ENCODE measurements at places on chromosomes 13 and 19.

DNA sequence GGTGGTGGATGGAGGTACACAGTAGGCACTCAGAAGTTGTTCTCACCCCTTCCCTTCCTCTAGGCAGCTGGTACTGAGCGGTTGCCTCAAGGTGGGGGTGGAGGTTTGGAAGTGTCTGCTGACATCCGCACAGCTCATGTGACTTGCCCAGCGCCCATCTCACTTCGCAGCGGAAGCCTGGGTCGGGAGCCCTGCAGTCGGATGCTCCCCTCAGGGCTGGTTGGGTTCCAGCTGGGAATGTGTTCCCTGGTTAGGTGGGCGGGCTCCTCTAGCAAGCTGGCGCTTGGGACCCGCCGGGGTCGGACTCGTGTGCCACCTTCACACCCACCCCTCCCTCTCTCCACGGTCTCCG is 10.2 kb downstream of the PPP1R37 start:
- no peak for DNase-seq

DNA sequence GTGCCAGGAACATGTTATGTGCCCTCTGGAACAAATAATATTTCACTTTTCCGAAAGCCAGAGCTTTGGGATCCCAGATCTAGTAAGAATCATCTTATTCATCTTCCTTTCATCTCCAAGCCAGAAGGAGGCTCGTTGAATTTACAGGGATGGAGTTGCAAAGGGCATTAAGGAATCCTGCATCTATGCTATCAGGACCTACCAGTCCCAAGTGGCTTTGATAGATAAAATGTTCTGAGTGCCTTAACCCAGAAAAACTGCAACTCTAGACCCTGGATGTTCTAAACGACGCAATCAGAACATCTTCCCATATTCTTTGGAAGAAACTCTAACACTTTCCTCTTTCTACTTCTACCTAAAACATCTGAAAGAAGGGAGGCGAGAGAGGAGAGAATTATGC is 9.2 kb upstream of the EDDM13 start:
- no peak for DNase-seq

- no peak for DNase-seq
Observed at GRCh38 chr19:36246006-36246481, 31.1 kb downstream of the ZNF146 start.

DNA sequence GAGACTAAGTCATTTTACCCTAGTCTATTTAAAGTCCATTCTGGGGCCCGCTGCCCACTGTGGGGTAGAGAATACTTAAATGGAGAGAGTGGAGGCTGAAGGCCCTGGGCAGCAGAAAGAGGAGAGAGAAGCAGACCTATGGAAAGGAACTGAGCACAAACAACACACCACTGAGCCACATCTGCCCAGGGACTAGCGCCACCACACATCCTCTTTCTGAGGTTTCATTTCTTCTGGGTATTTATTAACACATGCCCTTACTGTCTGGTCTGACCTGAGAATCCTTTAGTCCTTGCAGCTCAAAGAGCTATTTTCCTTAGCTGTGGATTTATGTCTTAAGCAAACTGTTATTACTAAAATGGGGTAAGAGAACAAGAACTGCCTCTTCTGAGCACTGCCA is 154.0 kb downstream of the NALCN start:
- no peak for DNase-seq

- DNase-seq: no peak
Observed at GRCh38 chr19:17530586-17530985, 19.1 kb downstream of the PGLS start.

- peak; percentile 62 for DNase-seq
Observed at GRCh38 chr19:13155472-13156359, 5.5 kb downstream of the IER2 start.

- DNase-seq: no peak
Observed at GRCh38 chr13:33548069-33548468, 262.5 kb upstream of the STARD13 start.

- DNase-seq: no peak
Observed at GRCh38 chr19:4795400-4795799, 3.9 kb downstream of the FEM1A start.

DNA sequence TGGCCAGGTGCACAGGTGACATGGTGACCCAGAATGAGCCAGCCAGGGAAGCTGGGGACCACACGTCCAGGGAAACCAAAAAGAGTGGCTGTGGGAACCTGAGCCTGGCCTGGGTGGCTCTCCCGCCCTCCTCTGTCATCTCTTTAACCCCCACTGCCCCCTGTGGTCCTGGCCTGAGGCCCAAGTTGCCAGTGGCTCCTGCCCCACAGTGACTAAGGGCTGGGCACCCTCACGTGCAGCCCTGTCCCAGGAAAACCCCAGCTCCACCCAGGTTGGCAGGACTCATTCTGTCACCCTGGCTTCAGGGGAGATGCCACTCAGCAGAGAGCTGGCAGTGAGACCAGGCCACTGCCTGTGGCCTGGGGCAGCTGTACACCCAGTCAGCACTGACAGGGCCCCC is 30.6 kb upstream of the ISYNA1 start:
- no peak for DNase-seq

DNA sequence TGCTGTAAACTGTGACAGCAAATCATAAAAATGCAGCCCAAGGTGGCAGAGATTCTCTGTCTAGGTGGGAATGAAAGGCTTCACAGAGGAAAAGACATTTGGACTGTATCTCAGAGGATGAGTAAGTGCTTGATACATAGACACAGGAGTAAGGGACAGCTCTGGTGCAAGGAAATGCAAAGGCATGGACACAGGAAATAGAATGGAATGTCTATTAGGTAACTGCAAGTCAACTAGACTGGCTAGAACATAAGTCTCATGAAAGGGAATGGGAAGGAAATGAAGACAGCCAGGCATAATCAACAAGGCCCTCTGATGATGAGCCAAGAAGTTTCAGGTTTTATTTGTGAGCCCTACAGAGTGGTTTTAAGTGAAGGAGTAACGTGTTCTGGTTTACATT is 321.7 kb downstream of the SUCLA2 start:
- no peak for DNase-seq

- DNase-seq: no peak
Observed at GRCh38 chr13:106462710-106463109, 72.8 kb downstream of the EFNB2 start.

DNA sequence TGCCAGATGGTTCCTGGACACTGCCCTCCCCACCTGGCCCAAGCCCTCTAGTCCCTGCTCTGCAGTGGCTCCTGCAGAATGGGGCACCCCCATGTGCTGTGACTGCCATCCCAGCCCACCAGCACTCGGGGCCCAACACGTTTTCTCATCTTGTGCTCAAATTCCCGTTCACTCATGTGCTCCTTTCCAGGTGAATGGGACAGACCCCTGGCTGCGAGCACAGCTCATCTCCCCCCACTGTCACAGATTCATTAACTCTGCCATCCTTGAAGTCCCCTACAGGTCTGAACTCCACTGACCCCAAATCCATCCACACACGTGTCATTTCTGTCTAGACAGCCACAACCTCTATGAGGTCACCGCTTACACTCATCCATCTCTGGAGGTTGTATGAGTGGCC is 23.6 kb downstream of the TUBA3C start:
- no peak for DNase-seq

GRCh38 chr13:110376120-110376519 is 69.0 kb downstream of the COL4A2 start:
- no peak for DNase-seq

DNA sequence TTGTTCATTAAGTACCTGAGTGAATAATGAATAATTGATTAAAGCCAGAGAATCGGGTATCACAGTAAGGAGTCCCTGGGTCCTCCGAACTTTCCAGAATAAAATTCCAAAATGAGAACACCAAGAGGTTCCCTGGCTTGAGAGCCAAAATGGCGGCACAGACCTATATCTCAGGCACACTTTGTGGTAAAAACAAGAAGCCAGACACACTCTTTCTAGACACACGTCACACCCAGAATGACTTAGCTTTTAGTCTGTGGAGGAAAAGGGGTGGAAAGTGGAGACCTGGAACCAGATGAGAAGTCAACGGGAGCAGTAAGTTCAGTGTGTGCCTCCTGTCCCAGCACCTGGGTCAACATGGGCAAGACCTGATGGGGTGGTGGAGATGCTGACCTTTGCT is 8.4 kb downstream of the ARL11 start:
- DNase-seq: no peak

DNA sequence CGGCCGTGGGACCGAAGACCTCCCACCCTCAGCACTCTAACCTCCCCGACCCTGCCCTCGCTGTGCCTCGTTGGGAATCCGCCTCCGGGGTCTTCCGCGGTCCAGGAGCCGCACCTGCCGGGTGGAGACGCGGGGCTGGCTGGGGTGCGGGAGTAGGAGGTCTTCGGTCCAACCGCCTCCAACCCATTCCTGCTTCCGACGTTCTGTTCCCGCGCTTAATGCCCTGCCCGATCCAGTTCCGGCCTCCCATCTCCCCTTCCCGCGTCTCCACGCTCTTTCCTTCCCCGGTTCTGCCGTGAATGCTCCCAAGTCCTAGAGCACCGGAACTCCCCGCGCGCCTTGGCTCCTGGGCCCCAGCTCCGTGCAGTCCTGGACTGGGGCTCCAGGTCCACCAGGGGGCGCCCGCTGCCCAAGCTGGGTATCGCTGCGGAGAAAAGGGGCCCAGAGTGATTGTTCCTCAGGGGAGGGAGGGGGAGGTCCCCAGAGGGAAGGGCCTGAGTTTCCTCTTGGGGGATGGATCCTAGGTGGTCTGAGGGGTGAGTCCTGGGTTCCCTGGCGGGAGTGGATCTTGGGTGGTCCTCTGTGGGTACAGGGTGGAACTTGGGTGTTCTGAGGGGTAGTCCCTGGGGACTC is 14.1 kb upstream of the TNFSF9 start:
- DNase-seq: peak; percentile 94

GRCh38 chr13:46905249-46905648 is 8.4 kb upstream of the HTR2A start:
- DNase-seq: no peak

- DNase-seq: no peak
Observed at GRCh38 chr13:100658363-100658762, 16.2 kb downstream of the TMTC4 start.

DNA sequence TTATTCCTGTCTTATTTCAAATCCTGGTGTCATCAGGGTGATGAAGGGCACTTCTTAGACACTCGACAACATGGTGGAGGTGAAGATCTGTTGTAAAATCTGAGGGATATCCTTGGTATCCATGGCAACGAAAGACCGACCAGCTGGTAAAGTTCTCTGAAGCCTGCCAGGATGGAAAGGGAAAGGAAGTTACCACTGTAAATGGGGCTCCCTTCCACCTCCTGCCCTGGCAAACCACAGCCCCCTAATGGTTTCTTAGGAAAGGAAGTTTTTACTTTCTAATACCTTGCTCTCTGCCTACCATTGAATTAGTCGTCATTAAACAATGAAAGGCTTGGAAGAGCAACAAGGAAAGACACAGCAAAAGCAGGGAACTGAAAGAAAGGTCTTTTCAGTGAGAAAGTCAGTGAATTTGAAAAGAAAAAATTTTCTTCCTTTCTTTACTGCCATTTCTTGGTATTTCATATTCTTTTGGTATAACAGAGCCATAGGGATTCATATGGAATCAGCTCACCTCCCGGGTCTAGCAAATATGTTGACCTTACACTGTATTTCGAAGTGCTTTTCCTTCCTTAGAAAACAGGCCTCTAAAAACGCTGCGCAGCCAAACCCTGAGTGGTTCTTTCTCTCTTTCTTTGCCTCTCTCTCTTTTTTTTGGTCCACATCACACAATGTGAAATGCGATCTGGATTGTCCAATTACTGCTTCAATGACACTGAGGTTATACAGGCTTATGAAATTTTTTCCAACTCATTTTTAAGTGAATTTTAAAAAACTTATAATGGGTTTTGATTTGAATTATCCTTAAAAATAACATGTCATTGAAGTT is 111.0 kb downstream of the RGCC start:
- no peak for DNase-seq

GRCh38 chr13:36344173-36344572 is 2.0 kb downstream of the SPART start:
- DNase-seq: no peak

DNA sequence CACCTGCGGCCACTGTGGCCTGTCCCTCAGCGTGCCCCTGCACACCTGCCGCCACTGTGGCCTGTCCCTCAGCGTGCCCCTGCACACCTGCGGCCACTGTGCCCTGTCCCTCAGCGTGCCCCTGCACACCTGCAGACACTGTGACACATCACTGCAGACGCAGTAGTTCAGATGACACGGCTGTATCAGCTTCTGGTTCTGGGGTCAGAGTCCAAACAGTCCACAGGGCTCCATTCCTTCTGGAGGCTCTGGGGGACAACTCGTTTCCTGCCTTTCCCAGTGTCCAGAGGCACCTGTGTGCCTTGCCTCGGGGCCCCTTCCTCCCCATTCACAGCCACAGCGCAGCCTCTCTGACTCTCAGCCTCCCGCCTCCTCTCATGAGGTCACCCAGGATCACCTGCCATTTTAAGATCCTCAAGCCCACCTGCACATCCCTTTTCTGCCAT is 5.5 kb downstream of the SF3A2 start:
- DNase-seq: no peak

DNA sequence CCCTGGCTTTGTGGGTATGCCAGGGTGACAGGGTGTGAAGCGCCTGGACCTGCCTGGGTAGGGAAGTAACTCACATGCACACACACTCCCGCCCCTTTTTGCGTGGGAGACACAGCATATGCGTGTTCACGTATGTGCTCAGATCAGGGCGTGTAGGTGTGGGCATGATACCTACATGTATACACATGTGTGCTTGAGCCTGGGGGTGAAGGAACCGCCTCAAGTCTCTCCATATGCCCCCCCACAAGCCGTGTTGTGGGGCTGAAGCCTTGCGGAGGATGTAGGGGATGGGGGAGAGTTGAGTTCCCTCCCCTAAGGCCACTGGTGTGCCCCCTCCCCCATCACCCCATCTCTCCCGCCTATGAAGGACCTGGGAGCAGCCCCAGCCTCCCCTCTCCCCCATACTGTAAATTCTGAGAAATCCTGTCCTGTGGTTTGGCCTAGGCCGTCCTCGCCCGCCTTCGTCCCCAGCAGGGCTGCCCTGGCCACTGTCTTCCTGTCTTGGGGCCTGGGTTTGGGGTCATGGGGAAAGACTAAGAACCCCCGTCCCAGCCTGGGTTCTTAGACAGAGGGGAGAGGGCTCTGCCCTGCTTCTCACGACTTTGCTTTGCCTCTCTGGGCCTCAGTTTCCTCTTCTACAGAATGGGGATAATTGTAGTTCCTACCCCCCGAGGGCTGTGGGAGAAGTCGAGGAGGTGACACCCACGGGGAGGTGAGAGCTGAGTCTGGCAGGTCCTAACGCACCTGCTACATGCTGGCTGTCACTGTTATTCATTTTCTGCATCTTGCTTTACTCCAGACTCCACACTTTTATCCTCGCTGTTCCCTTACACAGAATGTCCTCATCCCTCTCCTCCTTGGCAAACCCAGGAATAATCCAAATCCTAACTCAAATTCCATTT is 14.3 kb downstream of the ACTL9 start:
- no peak for DNase-seq

GRCh38 chr13:21971662-21972621 is 301.1 kb downstream of the FGF9 start:
- DNase-seq: no peak

- DNase-seq: no peak
Observed at GRCh38 chr13:26486550-26486949, 70.9 kb upstream of the WASF3 start.
